ENCODE measurements at places on chromosomes 3 and 15.

DNA sequence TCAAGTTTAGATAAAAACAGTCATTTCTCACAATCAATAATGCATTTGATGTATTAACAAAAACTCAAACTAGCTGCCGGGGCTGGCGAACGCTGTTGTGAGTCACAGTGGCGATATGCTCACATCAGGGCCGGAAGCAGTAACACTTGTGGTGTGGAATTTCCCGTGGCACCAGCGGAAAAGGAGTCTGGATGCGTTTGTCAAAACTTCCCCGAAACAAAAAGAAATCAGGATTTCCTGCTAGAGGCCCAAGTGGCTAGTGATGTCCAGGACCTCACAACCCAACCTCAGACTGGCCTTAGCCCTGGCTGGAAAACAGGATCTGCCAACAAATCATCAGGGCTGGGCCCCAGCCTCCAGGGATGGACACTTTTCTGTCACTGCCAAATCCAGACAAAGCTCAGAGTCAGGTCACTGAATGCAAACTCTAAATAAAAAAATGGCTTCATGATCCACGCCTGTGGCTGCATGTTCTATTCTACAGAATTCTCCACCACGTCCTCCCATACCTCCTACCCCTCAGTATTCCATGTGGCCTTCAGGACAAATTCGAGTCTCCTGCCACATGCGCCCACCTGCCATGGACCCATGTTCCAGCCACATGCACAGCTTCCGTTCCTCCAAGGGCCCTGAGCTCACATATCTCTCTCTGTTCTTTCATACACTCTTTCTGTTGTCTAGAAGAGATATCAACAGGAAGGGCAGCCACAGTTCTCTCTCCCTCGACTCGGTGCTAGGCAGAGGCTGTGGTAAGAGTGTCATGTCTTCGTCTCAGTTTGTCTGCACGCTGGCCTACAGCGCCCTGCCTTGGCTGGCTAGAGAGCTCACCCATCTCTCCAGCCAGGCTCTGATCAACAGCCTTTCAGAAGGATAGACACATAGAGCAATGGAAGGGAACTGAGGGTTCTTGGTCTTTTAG is 35.4 kb downstream of the EHD4 start:
- no peak for DNase-seq

GRCh38 chr15:59380902-59381610 is 8.4 kb upstream of the MYO1E start:
- DNase-seq, result no peak

DNA sequence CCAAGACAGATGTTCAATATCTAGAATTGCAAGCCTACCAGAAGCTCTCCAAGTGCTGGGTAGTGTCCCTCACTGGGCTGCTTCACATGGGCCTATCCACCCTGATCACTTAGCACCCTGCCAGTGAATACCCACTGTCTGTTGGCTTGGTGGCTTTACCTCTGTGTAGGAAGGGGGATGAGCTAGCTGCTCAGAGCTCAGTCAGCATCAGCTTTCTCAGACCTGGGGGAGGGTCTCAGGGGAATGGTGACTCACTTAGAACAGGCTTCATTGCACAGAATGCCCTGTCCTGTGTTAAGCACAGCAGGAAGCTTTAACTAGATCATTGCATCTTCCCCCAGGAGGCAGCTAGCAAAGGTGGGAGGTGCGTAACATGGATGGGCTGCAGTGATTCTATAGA is 209.8 kb downstream of the PDCD6IP start:
- DNase-seq, result no peak

DNA sequence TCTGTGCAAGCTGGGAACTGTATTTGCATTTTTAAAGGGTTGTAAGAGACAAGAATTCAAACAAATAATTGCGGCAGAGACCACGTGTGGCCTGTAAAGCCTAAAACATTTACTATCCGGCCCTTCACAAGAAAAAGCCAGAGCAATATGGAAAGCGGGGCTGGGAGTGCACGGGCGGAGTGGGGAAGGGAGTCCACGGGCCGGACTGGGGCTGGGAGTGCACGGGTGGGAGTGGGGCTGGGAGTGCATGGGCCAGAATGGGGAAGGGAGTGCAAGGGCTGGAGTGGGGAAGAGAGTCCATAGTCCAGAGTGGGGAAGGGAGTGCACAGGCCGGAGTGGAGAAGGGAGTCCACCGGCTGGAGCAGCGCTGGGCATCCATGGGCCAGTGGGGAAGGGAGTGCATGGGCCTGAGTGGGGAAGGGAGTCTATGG is 41.2 kb downstream of the KLF15 start:
- DNase-seq, result no peak

DNA sequence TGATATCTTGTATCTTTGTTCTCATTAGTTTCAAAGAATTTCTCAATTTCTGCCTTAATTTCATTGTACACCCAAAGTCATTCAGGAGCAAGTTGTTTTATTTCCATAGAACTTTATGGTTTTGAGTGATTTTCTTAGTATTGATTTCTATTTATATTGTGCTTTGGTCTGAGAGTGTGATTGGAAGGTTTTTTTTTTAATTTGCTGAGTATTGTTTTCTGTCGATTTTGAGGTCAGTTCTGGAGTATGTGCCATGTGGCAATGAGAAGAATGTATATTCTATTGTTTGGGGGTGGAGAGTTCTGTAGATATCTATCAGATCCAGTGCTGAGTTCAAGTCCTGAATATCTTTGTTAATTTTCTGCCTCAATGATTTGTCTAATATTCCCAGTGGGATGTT is 138.4 kb downstream of the MOBP start:
- no peak for DNase-seq

- DNase-seq, result no peak
Measured at GRCh38 chr3:167983583-167983982, 112.1 kb downstream of the GOLIM4 start.

DNA sequence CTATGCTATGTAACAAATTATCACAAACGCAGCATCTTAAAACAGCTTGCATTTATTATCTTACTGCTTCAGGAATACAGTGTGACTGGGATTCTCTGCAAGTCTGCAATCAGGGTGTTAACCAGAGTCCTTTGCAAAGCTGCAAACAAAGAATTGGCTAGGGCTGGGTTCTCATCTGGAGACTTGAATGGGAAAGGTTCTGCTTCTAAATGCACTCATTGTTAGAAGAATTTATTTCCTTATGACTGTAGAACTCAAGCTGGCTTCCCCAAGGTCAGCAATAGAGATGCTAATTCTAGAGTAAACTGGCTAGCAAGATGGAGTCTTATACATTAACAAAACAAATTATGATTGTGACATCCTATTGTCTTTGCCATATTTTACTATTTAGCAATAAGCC is 673.7 kb downstream of the DIPK2A start:
- DNase-seq, result no peak

DNA sequence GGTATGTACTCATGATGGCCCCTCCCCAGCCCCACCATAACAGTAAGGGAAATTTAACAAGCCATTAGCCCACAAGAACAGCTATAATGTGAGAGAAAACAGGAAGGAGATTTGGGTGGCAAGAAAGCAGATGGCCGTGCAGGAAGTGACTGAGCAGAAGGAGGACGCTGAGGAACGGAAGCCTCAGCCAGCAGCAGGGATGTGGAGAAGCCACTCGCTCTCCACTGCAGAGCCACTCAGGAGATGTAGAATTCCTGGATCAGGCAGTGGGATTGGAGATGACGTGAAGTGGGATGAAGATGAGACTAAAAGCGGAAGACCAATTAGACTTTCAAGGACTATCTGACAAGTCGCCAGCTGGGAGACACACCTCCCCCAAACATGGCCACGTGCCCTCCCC is 31.2 kb downstream of the PRR23E start:
- DNase-seq, result no peak

- DNase-seq, result no peak
Measured at GRCh38 chr15:77546050-77546501, 86.6 kb downstream of the LINGO1 start.

DNA sequence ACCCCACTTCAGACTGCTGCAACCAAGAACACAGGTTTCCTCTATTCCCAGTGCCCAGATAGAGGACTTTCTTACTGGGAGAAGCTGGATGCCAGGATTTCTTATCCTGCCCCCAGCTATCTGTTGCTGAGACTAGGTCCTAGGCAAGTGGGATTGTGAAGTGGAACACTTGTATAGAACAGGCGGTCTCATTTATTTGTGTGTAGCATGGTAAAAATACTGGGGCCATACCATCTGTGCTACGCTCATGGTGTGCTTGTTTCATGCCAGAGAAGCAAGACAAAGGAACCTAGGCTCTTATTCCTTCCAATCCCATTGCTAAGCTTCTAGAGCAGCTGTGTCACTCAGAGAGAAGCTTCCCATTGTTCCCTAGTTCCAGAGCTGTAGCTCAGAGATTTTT is 191.5 kb upstream of the EPHA6 start:
- DNase-seq, result no peak

DNA sequence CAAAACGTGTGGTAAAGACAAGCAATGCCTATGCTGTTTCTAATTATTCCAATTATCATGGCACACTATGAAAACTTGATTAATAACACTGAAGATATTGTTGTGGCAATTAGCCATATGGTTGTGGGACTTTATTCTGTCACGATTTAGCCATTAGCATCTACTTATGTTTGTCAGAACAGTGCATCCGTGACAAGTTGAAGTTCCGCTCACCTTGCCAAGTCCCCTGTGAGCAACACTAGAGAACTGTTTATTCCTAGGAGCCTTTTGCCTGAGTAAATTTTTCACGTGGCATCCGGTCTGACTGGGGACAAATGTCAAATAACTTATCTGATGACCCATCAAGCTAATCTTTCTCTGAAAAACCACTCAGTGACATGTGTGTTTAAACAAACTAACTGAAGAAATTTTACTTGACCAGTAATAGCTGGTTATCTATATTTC is 403.3 kb downstream of the TBC1D5 start:
- DNase-seq, result no peak

GRCh38 chr3:125386811-125387210 is 11.7 kb upstream of the ZNF148 start:
- no peak for DNase-seq

GRCh38 chr3:34268032-34268709 is 469.7 kb downstream of the PDCD6IP start:
- no peak for DNase-seq

GRCh38 chr3:12231431-12231830 is 57.4 kb upstream of the PPARG start:
- DNase-seq, result no peak

GRCh38 chr3:72373139-72373538 is 475.1 kb downstream of the SHQ1 start:
- no peak for DNase-seq

DNA sequence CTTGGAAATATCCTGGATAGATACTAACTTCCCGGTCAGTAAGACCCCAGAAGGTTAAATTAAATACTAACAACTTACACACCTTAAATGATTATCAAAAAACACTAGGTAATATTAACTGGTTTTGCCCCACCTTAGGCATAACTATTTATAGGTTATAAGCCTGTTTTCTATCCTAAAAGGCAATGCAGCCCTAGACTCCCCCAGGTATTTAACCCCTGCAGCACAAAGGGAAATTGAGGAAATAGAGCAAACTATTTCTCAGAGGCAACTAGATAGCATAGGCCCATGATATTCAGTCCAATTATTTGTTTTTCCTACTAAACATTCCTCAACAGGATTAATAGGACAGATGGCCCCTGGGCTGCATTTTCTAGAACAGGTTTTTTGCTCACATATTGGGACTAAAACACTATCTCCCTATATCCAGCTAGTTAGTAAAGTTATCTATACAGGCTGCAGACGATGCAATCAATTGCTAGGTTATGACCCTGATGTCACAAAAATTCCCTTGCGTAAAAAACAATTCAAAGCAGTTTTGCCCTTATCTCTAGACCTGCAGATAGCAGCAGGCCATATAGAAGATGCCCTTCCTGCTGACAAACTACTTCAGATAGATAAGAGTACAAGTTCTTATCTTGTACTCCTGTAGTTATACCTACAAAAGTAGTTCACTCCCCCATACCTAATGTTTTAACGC is 221.3 kb downstream of the DTWD1 start:
- DNase-seq, result no peak

DNA sequence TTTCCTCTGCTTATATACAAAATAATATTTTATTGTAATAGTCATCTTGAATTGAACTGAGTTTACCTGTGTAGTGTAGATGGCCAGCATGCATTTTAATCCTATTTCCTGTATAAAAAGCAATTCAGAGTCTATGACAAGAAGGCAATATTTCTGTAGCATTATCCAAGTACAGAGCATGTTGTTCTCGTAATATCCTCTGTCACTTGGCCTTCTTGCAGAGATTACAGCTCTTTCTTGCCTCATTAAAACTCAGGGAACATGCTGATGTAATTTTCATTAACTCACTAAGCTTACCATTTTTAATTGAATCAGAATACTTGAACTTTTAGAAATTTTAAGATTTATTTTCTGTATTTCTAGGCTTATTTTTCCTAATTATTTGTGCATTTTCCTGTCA is 203.3 kb upstream of the AGTR1 start:
- DNase-seq, result no peak

GRCh38 chr3:43353393-43353792 is 67.1 kb downstream of the SNRK start:
- DNase-seq, result no peak

DNA sequence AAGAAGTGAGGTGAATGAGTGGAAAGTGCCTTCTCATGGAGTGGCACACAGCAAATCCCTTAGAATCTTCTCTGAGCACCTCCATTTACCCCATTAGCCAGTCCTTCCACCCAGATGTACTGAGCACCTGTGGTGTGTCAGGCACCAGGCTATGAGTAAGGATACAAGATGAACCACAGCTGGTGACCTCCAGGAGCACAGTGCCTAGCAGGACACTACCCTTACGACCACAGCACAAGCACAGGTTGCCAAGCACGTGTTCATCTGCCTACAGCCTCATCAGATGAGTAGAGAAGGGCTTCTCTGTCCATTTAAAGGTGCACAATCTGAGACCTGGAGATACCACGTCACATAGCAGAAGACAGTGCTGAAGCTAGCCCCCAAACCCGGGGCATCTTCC is 6.2 kb downstream of the MYLK start:
- DNase-seq, result no peak

- DNase-seq, result no peak
Measured at GRCh38 chr3:181920409-181920808, 208.7 kb downstream of the SOX2 start.

DNA sequence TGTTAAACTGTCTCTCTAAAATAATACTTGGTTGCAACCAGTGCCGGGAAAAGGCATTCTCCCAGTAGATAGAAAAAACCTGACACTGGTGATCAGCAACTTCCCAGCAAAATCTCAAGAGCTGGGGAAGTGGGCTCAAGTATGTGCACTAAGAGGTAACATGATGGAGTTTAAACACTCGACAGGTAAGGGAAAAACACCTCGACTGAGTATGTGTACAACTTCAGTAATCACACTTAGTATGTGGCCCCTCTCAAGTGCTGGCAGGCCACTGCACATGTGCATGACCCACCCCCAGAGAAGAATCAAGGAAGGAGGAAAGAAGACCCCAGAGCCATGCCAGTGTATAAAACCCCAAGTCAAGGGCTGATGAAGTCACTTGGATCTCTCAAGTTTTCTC is 27.4 kb downstream of the SPESP1 start:
- no peak for DNase-seq
